ENCODE measurements at places on chromosomes 1 and 21.
A peak's percentile ranks its signal among the peaks of the same experiment; 100 is the strongest.

GRCh38 chr1:222653178-222653827 lies 35.4 kb downstream of the MIA3 start:
- no peak for DNase-seq

DNA sequence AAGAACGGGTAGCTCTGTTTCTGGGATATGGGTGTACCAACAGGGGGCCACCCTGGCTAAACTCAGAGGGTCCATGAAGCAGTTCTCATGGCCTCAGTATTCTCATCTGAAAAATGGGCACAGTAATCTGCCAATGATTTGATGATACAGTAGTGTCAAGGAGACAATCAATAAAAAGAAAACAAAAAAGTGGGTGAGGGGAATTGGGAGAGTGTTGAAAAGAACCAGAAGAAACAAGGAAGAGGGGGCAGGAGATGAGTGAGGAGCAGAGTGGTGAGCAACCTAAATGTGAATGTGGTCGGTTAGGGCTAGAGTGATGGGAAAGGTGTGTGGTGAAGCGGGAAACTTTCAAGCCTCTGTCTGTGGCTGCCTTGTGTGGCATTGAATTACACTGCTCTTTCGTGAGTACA lies 2.0 kb downstream of the SLAMF7 start:
- DNase-seq, result no peak

DNA sequence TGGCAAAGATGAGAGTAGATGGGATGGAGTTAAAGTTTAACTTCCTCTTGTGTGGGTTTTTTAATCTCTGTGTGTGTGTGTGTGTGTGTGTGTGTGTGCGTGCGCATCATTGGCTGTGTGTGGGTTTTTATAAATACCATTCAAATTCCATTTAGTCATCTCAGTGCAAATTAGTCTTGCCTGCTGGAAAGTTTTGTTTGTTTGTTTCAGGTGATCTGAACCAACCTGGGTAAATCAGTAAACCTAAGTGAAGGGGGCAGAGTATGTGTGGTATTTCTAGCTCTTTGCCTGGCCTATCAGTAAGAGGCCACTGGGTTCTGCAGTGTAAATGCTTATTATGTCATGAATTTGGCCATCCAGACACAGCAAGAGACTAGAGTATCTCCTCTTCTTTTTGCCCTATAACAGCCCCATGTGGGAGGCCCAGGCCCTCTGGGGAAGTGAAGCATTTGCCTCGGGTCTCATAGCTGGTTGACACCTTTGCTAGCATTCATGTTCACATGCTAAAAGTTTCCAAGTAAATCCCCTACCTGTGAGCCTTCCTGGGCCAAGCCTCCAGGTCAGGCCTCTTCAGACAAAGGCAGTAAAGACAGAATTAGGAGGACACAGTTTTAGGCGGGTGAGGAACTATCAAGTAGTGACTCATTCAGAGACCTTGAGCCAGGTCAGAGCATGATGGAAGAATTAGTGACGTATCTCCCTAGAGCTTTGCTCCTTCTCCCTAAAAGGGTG lies 14.7 kb downstream of the INTS3 start:
- peak; percentile 68 for DNase-seq

DNA sequence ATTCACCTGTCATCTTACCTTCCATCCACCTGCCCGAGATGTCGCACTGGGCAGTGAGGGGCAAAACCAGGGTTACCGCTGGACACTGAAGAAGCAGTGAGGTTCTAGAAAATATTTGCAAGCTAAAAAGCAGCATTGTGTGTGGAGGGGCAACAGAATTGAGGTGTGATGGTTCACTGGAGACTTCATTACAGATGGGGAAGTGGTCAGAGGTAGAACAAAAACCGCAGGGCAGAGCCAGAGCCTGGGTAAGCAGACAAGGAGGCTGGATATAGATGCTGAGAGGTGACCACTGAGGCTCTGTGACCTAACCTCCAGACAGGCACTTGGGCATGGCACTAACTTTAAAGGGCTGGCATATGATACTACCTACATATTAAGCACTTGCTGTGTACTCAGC lies 363.9 kb upstream of the PROX1 start:
- DNase-seq, result no peak

DNA sequence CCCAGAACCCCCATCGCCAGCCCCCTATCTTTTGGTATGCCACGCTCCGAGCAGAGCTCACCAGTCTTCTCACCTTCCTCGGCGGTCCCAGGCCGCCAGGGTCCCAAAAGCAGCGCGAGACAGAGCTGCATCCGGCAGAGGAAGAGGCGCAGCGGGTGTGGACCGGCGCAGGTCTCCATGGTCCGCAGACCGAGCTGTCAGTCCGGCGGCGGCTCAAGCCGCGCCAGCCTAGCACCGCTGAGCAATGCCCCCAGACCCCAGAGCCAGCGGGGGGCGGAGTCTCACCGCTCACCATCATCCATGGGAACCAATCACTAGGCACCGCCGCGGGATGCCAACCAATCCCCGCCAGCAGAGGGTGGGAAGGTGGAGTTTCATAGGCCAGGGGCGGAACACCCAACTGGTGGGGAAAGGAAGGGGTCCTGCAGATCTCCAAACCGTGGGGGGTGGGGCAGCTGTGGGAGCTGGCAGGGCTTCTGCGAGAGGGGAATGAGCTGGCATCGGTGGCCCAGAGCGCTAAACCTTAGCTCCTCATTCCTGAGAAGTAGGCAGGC lies at the start of gene EPHA10:
Gene EPHA10 (minus strand): TSS at position 233 of the 554 bp plus-strand sequence. CDS start 54 bp downstream, at position 179.
- peak; percentile 92 for DNase-seq

DNA sequence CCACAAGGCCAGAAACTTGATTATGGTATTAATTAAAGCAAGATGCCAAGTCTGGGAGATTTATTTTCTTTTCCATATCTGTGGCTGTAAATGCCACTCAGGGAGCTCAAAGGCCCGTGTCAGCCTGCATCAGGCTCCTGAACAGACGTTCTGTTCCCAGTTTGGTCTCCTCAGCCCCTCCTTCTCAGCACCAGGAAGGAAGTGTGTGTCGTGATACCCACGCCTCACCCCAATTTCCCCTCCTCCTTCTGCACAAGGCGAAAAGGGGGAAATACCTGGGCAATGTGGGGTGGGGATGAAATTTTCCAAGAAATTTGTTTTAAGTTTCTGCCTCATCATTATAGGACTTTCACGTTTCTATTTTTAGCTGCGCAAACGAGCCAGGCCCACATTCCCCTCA lies 112.0 kb downstream of the SYF2 start:
- no peak for DNase-seq

- no peak for DNase-seq
Observed at GRCh38 chr1:110523011-110523410, 4.0 kb upstream of the KCNA10 start.

DNA sequence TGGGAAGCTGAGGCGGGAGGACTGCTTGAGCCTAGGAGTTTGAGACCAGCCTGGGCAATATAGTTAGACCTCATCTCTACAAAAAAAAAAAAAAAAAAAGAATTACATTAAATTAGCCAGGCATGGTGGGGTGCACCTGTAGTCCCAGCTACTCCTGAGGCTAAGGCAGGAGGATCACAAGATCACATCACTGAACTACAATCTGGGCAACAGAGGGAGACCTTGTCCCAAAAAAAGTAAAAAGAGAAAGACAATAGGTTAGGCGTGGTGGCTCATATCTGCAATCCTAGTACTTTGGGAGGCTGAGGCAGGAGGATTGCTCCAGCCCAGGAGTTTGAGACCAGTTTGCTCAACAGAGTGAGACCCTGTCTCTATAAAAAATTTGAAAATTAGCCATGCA lies 130.3 kb downstream of the TIAM1 start:
- no peak for DNase-seq

DNA sequence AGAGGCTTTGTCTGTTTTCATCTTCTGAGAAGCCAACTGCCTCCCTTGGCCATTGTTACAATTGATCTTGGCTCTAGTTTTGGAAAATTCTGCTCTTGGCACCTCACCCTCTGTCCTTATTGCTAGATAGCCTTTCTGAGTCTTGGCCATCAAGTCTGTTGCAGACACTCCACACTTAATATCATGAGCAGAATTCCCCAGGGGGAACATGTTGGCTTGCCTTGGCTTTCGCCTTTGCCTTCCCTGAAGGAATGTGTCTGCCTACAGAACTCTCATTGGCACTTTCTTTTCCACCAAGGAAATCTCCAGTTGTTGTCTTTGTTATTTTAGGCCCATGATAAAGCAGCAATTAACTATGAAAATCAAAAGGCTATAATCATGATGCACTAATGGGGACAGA lies 42.7 kb upstream of the LDLRAP1 start:
- DNase-seq, result no peak

DNA sequence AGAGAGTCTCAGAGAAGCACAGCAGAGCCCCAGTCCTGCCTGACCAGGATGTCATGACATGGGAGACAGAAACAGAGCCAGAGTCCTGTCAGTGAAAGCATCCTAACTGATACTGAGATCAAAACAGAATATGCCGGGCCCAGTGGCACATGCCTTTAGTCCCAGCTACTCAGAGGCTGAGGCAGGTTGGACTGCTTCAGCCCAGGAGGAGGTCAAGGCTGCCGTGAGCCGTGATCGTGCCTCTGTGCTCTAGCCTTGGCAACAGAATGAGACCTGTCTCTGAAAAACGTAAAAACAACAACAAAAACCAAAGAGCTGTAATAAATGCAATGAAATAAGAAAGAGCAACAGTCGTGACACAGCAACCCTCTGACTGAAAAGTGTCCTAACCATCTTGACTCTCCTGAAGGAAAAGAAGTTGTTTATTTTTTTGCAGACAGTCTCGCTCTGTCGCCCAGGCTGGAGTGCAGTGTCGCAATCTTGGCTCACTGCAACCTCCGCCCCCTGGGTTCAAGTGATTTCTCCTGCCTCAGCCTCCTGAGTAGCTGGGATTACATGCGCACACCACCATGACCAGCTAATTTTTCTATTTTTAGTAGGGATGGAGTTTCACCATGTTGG lies 189.2 kb downstream of the SLC45A1 start:
- DNase-seq, result no peak

DNA sequence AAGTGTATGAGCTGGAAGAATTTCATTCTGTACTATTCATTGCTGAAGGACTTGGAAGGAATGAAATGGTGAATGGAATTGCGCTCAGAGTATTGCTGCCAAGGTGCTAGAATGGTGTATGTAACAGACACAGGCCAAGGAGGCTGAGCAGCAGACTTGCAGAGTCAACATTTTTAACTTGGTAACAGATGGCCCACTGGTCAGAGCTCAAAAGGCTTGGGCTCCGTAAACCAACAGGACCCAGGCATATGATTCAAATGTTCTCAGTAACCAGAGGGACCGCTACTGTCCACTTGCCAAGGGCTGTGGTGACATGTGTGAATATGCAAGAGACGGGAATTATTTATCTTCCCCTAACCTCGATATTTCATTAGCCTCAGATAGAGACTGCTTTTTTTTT lies 28.8 kb upstream of the PTGFRN start:
- no peak for DNase-seq

GRCh38 chr1:89790592-89790991 lies 30.2 kb upstream of the LRRC8D start:
- no peak for DNase-seq

GRCh38 chr1:6163973-6164617 lies 16.0 kb downstream of the CHD5 start:
- peak; percentile 83 for DNase-seq

DNA sequence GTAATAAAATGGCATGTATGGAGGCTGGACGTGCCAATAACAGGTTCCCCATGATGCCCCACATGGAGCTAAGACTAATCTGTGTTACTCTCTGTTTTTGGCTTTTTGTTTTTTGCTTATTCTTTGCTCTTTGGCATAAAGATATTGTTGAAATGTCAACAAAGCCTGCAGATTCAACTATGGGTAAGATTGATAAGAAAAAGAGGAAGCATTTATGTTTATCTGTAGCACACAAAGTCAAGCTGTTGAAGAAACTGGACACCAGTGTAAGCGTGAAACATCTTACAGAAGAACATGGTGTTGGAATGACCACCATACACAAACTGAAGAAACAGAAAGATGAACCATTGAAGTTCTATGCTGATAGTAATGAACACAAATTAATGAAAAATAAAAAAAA lies 402.7 kb downstream of the LTN1 start:
- DNase-seq, result no peak

GRCh38 chr21:21213297-21213696 lies 215.1 kb downstream of the NCAM2 start:
- DNase-seq, result no peak

GRCh38 chr1:20212685-20213331 lies 26.5 kb upstream of the PLA2G2C start:
- DNase-seq, result peak; percentile 79

DNA sequence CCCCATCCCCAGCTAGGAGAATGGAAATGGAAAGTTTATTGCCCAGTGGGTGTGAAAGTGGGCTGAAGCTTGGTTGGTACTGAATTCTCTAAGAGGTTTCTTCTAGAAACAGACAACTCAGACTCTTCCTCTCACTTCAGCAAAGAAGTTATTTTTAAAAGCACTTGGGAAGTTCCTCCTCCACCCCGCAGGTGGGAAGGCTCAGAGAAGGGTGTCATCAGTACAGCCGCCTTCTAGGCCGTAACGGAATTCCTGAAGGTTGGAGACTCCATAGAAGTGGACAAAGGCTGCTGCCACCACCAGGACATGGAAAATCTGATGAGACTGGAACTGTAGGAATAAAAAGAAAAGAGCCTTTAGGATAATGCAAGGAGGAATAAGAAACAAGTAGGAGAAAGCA lies 14.3 kb upstream of the KLHL12 start:
- no peak for DNase-seq

DNA sequence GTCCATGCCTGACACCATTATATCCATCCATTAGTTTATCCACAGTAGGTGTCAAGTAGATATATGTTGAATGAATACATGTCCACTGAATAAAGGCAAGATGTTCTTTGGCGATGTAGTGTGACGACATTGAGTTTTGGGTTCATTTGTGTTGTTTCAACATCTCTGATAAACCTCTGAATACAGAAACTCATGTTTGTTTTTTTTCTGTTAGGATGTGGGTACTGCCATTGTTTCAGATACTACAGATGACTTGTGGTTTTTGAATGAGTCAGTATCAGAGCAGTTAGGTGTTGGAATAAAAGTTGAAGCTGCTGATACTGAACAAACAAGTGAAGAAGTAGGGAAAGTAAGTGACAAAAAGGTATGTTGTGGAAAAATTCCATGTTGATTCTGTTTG lies 28.1 kb downstream of the MDM4 start:
- DNase-seq, result no peak

DNA sequence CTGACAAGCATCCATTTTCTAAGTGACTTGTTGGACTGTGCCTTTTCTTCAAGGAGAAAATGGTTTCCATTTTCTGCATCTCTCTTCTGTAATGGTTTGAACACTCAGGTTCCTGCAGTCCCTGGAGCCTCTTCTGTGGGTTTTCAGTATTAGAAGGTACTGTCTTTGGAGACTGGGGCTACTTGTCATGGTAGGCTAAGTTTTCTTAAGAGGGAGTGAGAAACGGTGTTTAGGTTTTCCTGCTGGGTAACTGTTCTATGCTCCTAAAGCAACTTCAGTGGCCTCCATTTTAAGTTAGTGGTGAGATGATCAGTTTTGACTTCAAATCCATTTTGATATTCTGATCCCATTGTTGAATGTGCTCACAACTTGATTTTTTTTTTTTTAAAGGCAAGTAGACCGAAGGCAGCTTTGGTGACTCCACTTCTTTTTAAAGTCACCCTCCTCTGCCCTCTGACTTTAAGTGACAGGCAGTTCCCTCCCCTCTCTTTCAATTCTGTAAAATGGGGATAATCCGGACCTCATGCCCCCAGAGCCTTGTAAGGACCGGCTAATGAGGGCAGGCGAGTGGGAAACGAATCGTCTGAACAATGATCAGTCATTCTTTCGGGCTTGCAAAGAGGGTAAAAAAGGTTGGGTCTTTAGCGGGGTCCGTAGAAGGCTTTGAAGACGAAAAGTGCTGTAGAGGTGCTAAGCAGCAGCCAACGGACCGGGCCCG lies 1.0 kb upstream of the ARID1A start:
- no peak for DNase-seq

GRCh38 chr1:219988387-219988786 lies 57.9 kb downstream of the EPRS1 start:
- no peak for DNase-seq
